ENCODE measurements at places on chromosomes 3 and 15.

GRCh38 chr3:49411535-49411967 lies 225 bp downstream of the RHOA start:
- peak; percentile 87 for DNase-seq

GRCh38 chr3:13705702-13706280 lies 156.9 kb downstream of the FBLN2 start:
- no peak for DNase-seq

- DNase-seq = no peak
Measured at GRCh38 chr15:80850941-80851451, 71.8 kb downstream of the CEMIP start.

GRCh38 chr3:34619990-34620389 lies 821.6 kb downstream of the PDCD6IP start:
- DNase-seq = no peak

DNA sequence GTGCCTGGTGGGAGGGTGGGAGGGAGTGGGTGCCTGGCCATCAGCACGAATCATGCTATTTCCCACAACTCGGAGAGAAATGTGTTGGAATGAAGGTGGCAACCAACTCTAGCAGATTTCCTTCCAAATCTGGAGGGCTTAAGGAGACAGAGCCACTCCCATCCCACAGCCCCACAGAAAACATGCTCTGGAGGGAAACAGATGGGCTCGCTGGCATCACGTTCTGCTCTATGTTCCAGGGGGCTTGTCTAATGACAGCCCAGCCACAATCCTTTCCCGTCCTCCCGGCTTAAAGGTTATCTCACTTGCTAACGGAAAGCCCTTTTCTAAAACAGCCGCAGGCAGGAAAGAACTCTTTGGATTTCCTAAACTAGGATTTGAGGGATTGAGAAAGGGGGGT lies 65.3 kb downstream of the ADAMTS17 start:
- no peak for DNase-seq

DNA sequence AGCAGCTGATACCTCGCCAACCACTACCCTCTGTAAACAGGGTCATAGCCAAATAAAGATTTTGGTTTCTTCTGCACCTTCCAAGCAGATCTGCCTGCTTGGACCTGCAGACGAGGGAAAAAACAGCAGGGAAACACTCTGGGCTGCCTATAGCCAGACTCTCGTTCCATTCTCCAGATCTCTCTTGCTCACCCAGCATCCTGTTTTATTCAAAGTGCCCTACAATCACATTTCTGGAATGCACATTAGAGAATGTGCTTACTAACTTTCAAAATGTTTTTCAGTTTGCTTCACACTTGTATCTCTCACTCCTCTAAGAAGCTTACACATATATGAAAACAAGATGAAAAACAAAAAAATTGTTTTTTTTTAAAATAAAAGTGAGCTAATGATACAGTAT lies 71.4 kb downstream of the MLH1 start:
- DNase-seq = no peak

- DNase-seq = peak; percentile 92
Measured at GRCh38 chr3:24496529-24497482, 2.2 kb upstream of the THRB start.

DNA sequence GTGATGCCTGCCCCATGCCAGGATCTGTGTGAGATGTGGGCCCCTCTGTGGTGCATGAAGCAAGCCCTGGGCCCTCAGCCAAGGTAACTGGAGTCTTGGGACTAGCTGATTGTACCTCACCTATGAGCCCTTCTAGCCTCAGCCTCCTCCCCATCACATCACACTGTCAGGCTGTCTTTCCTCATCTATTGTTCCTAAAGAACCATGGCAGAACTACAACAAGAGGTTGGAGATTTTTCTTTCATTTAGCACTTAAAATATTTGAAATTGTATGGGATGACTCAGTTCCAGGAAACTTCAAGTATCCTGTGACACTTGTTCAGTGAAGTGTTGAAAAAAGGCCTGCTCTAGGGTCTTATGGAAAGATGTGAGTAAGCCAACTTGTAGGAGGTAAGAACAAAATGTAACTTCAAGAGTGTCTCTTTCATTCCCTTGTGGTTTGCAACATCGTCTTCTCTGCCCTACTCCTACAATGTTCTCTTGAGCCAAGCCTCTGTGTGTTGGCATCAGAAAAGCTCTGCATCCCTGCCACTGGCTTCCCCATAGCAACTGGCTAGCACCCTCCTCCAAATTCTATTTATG lies 58.7 kb upstream of the TIPARP start:
- DNase-seq = no peak

DNA sequence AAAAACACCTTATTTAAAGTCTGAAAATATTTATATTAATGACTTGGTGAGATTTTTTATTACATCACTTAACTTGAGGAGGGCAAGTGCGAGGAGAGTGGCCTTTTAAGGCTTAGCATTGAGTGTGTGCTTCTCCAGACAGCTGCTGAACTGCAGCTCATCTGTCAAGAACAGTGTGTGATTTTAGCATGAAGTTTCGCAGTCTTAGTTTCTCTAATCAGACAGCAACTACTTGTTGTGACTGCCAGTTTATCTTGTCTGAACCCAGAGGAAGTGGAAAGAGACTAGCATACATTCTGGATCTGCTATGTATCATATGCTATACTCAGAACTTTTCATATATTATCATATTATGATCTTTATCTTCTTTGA lies 291.7 kb upstream of the ROPN1 start:
- no peak for DNase-seq

- no peak for DNase-seq
Measured at GRCh38 chr3:70558956-70559355, 246.5 kb upstream of the MDFIC2 start.

DNA sequence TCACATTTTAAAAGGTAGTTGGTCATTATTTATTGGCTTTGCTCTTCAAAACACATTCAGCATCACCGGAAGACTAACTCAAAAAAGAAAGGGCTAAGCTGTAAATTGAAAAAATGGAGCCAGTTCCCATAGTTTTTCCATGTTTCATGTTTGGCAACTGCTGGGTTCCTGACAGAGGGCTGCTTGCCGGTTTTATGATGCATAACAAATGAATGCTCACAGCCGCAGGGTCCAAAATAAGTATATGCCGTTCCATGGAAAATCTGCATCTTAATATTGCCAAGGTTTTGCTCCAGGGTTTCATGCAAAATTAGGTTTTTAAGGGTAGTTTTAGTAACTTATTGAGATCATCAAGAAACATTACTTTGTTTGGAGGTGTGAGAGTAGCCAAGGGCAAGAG lies 15.8 kb downstream of the SLC12A1 start:
- no peak for DNase-seq

- DNase-seq = no peak
Measured at GRCh38 chr15:31554261-31554660, 227.6 kb downstream of the KLF13 start.

DNA sequence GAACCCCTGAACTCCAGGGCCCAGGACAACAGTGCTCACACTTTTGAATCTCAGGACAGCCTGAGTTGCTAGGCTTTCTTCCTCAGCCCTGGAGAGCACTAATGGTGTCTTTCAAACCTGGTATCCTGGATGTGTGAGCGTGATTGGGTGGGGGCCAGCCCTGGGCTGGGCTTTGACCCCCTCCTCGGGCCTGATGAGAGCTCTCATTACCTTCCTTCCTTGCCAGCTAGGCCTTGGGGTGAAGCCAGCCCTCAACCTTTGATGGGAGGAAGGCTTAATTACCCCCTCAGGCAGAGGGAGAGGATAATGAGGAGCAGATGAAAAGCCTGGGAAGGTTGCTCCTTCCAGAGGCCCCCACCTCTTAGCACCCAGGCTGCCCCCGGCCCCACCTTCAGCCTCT lies 31.1 kb upstream of the INSYN1 start:
- no peak for DNase-seq

GRCh38 chr3:26068890-26069289 lies 279.0 kb downstream of the OXSM start:
- DNase-seq = no peak

GRCh38 chr3:105594219-105594618 lies 227.5 kb downstream of the ALCAM start:
- DNase-seq = no peak

DNA sequence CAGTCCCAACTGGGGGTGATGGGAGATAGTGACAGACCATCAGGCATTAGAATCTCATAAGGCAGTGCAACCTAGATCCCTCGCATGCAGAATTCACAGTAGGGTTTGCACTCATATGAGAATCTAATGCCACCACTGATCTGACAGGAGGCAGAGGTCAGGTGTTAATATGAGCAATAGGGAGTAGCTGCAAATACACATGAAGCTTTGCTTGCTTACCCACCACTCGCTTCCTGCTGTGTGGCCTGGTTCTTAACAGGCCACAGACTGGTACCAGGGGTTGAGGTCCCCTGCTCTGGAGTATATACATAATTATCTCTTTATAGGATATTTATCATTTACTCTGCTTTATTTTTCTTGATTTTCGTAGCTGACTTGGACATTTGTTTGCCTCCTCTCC lies 36.0 kb upstream of the ZMAT3 start:
- no peak for DNase-seq

- no peak for DNase-seq
Measured at GRCh38 chr3:42518800-42519567, 16.5 kb downstream of the VIPR1 start.
